Fibroblast of lung (primary cell): ENCODE measurements at places on chromosomes 2 and 18.
A peak's percentile ranks its signal among the peaks of the same experiment; 100 is the strongest.

DNA sequence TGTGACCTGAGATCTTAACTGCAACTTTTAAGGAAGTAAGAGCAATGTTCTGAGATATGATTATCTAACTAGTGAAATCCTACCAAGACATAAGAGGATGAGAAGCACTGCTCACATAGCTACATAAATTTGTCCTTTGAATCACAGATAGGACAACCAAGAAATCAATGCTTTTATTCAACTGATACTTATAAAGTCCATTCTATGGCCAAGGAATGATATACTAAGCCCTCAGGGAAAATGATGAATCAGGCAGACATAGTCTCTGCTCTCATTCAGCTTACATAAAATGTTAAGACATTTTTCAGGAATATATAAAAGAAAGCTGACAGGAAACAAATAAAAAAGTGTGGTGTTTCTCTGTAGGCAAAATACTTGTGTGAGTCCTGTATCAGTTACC, 39.1 kb downstream of the PGAP1 start:
- DNase-seq, result no peak

DNA sequence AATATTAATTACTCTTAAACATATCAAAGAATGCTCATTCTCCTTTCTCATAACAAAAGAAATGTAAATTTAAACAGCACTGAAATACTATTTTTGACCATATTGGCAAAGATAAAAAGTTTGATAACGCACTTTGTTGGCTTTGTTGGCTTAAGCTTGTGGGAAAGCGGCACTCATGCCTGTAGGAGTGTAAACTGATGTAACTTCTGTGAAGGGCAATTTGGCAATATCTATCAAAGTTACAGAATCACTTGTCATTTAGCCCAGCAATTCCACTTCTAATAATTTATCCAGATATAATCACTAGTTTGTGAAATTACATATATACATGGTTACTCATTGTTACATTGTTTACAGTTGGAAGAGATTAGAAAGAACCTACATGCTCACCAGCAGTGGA, 311.8 kb upstream of the STON1 start:
- peak; percentile 18 for DNase-seq

DNA sequence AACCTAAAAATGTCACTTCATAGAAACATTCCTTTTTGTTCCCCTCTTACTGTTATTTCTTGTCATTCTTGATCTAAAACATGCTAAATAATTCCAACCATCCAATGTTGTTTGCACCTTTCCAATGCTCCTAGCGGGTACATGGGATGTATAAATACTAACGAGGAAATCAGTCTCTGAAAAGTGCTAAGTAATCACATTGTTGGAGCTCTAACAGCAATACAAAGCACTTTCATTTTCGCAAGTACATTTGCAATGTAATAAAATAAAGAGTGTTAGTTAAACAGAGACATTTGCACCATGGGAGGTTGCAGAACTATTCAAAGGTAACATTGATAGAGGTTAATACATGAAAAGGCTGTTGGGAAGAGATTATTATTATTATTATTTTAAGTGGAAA, 286.2 kb upstream of the ACVR2A start:
- DNase-seq, result no peak

GRCh38 chr18:25998461-25998860, 92.0 kb downstream of the SS18 start:
- DNase-seq, result no peak

DNA sequence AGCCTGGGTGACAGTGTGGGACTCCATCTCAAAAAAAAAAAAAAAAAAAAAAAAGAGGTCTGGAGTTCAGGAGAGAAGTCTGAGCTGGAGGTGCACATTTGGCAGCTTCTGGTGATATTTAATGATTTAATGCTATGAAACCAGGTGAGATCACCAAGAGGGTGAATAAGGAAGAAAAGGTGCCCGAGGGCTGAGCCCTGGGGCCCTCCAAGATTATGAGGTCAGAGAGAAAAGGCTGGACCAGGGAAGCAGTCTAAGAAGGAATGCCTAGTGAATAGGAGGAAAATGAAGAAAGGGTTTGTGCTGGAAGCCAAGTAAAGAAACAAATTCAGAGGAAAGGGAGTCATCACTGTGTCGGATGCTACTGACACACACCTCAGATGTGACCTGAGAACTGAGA, 88.0 kb upstream of the PELI1 start:
- DNase-seq, result no peak

DNA sequence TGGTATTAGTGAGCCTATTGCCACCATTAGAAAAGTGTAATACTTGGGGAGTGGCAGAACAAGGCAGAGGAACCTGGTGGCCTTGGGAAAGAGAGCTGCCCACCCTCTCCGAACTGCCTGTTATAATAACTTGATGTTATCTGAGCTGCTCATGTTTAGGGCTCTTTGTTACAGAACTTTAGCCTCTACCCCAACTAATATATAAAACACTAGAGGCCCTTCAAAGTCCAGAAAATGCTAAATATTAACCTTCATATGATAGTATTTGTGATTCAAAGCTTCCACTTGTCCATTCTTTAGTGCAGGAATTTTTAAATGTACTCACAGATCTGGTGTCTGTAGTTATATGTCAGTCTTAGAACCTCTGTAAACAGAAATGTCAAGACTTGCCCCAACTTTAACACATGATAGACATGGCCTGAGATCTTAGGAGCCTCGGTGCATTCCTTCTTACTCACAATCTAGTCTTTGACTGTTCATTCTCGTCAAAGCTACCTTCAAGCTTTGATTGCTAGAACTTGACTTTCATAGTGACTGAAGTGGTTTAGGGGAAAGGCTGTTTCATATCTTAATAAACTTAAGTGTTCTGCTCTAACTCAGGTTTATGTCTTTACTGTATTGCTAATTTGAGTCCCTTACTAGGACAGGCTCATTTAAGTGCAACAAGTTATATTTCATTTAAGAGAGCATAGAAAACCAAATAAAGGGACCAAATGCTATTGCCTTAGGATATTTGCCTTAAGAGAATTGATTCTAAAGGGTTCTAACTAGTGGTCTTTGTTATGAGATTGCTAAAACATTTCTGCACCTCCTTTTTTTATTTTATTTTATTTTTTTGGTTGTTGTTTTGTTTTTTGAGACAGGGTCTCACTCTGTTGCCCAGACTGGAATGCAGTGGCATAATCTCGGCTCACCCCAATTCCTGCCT, 41.6 kb downstream of the DDX1 start:
- DNase-seq, result no peak

- no peak for DNase-seq
These were observed 807.8 kb downstream of the DSC3 start for GRCh38 chr18:30234755-30235154.

GRCh38 chr2:62196278-62196901, 475 bp downstream of the B3GNT2 start:
- no peak for DNase-seq

DNA sequence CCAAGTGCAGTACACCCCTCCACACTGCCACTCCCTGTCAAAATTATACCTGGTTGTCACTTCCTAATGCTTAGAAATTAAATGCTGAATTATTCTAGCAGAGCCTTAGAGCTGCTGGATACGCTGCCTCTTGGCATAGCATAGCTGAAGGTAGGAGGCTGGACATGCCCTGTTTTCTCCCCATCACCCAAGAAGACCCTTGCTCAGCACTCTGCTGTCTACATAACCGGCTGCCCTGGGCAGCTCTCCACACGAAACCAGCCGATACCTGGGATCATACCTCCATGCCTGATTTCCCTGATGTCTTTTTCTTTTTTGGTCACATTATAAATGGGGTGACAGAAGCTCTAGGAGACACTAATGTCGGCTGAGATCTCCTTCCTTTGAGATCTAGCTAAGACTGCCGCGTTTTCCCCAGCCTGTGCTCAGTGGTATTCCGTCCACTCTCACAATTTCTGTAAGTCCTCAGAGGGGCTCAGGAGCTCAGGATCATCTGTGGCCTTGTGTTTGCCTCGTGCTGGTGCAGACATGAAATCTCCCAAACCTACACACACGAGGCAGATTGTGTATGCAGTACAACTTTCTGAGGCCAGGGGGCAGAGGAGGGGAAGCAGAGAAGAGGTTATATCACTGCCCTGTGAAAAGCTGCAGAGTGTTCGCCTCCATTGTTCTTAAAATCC, 13.5 kb upstream of the ZAP70 start:
- peak; percentile 37 for DNase-seq

GRCh38 chr18:73366713-73367112, 498.9 kb upstream of the NETO1 start:
- peak; percentile 64 for DNase-seq

DNA sequence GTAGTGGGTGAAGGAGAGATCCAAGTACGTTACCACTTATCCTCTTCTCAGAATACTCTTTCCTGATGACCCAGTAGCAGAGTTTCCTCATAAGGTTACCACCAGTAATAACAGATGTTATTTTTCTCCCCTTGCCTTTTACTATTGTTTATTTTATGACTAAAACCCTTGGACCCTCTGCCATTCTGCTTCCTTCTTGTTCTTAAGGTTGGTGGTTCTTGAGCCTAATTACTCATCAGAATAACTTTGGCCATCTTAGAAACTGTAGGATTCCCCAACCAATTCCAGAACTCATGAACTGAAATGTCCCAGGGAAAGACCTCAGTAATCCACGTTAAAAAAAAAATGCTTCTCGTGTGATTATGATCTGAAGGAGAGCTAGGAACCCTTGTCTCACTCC, 64.9 kb downstream of the CHST9 start:
- DNase-seq, result peak; percentile 53

- DNase-seq, result no peak
These were observed 64.0 kb downstream of the RTN4 start for GRCh38 chr2:54986264-54986663.

DNA sequence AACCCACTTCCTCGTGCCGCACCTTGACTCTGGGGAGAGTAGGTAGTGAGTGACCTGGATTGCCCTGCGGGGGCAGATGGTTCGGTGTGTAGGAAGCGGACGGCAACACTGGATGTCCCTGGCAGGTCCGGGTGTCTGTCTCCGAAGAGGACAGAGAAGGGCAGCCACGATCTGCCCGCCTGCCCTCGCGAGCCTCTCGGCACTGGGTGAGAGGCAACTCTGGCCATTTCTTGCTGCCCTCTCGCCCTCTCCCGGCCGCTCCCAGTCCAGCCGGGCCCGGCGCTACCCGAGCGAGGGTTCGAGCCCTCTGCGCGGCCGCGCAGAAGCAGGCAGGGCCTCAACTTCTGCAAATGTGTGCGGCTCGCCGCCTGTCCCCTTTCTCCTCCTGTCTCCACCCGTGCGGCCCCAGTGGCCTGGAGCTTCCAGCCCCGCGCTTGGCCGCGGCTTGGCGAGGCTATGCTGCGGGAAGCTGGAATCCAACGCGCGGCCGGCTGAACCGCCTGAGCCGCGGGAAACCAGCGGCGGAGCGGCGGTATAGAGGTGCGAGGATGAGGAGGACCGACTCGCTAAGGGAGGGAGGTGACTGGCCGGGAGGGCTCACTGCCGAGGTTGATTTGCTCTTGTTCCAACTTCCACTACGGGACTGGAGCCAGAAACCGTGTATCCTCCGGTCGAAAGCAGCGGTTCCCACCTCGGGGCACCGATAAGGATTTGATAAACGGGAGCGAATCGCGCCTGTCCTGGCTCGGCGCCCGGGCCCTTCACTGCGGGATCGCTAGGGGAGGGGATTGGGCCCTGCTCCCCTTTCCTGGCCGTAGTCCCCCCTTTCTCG, 1.5 kb downstream of the EPAS1 start:
- DNase-seq, result peak; percentile 39

GRCh38 chr18:12990123-12990475, 1.1 kb upstream of the CEP192 start:
- DNase-seq, result no peak

GRCh38 chr2:240126731-240127130, 9.4 kb downstream of the COPS9 start:
- DNase-seq, result no peak

- DNase-seq, result no peak
These were observed 17.3 kb downstream of the HK2 start for GRCh38 chr2:74851191-74851566.

- DNase-seq, result peak; percentile 81
These were observed 278.2 kb upstream of the COL3A1 start for GRCh38 chr2:188695953-188696352.

DNA sequence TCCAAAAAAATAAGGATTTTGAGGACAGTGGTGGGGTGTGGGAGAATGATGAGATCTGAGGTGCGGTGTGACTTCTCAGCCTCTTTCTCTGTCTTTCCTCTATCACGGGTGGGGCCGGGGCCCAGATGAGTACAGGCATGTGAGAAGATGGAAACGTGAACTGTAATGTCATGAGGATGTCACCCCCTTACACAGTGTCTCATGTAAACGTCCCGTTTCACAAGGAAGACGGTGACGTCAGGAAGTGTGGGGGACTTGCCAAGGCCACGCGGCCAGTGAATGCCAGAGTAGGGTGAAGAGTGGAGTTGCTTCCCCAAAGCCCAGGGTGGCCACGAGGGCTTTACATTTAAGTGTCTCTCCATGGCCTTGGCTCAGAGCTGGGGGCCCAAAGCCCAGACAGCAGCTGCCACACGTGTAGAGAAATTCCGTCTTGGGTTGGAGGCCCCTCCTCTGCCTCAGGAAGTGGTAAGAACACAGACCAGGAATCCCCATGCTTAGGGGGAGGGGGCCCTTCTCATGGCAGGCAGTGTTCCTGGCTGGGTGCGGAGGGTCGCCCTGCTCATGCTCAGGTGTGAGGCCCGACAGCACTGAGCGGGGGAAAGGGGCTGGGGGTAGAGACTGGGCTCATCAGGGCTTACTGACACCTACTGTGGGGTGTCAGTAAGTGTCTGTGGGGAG, 80.9 kb upstream of the SMAD7 start:
- DNase-seq, result no peak

DNA sequence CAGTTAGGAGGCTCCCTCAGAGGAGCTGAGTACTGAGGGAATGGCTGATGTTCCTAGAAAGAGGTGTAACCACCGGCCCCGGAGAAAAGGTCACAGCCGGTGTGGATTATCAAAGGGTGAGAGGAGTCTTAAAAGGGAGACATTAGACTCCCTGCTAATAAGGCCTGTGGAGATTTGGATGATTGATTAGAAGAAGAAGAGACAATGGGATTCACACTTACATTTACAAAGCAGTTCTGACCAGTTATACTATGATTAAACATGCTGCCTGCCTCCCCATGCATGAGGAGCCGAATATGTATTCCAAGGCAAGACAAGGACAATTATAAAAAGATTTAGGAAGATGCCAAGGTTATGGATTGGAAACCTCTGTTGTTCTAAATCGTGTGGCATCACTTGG, 302.4 kb downstream of the SLC4A3 start:
- no peak for DNase-seq

GRCh38 chr2:209565896-209566582, 142.2 kb downstream of the MAP2 start:
- DNase-seq, result no peak

DNA sequence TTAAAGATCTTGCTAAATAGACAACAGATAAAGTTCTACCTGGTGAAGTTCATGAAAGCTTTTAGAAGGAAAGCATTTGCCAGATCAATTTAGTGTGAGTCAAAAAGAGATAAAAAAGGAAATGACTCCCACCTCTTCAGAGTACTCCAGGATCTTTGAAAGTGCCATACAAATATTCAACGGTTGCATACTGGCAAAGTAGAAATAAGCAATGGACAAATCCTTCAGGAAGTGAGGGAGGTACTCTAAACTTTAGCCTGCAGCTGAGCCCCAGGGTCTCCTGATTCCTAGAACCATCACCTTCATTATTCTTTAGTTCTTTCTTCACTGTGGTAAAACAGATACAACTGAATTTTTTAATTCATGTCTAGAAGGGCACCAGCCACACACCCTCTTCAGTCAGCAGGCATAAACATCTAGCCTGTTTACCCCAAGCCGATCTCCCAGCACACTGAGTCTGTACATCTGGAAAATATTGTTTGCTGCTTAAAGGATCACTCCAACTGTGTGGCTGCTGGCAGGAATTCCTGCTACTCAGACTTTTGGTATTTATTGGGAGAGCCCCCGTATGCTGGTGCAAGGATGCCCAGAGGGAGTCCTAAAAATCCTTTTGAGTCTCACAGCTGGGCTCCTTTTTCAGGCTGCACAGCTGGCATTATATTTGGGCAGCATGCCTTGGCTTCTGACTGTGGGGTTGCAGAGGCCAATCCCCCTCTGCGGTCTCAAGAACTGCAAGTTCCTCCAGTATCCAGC, 72.3 kb upstream of the SESTD1 start:
- peak; percentile 46 for DNase-seq
